GM12878 (cell line): ENCODE measurements at places on chromosomes 5 and 9. TPM values are rescaled to one million over a fixed set of nuclear protein-coding genes. Genes with fewer than 3 reads are reported as not detected.

DNA sequence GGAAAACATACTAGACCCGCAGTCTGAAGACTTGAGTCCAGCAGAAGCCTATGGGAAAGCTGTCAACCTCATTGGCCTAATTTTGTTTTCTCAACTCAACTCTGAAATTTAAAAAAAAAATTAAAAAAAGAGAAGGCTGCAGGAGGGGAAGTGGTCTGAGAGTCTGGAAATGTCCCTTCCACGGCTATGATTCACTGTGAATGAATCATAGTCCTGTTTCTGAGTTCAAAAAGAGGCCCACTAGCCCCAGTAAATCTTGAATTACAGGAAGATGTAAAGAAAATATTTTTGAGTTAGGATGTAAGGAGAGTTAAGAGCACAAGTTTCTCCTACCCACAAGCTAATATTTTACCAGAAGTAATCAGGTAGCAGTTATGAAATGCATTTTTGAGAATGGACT, 565.5 kb upstream of the DMAC1 start:
- no peak for DNase-seq
- H3K4me3 ChIP-seq: no peak overlapping the region
- H3K27ac ChIP-seq: no peak overlapping the region
- no peaks in the 10 kb centered on the region for H3K4me1 ChIP-seq
- H3K27me3 ChIP-seq: no peaks in the 10 kb centered on the region

DNA sequence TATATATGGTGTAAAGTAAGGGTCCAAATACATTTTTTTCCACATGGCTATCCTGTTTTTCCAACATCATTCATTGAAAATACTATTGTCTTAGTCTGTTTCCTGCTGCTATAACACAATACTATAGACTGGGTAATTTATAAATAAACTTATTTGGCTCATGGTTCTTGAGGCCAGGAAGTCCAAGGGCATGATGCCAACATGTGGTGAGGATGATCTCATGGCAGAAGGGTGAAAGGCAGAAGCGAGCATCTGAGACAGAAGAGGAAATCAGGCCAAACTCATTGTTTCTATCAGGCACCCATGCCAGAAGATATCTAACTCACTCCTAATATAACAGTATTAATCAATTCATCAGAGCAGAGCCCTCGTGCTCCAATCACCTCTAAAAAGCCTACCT, 42.6 kb downstream of the ANKRD55 start:
- H3K27me3 ChIP-seq: no peaks in the 10 kb centered on the region
- H3K4me3 ChIP-seq: no peak overlapping the region
- H3K4me1 ChIP-seq: no peaks in the 10 kb centered on the region
- H3K36me3 ChIP-seq: no peaks in the 10 kb centered on the region

- no peak for DNase-seq
- no peaks in the 10 kb centered on the region for H3K27me3 ChIP-seq
- H3K36me3 ChIP-seq: no peaks in the 10 kb centered on the region
- H3K4me3 ChIP-seq: peak overlapping the region; percentile 39
- peaks cover 25% of the 10 kb centered on the region for H3K4me1 ChIP-seq
Measured at GRCh38 chr9:1939466-1939865, 75.7 kb upstream of the SMARCA2 start.

DNA sequence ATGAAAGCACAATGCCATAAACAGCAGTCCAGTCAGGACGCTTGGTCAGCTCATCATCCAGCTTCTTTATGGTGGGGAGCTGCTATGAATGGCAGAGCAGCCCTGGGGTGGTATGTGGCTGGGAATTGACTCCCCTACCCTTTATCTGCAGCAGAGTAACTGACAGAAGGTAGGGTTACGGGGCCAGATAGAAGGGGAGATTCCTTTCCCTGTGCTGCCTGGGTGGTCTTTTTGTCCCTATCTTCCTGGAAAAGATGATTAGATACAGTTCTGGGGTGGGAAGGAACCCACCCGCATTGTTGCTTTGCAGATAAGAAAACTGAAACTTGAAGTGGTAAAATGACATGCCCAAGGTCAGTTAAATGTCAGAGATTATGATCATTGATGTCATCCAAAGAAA, 405.5 kb downstream of the ARHGEF28 start:
- H3K27ac ChIP-seq: no peak overlapping the region
- H3K4me3 ChIP-seq: no peak overlapping the region
- peaks cover 8% of the 10 kb centered on the region; the same call in 1 of the 2 replicates for H3K4me1 ChIP-seq
- no peaks in the 10 kb centered on the region for H3K27me3 ChIP-seq
- DNase-seq: no peak

GRCh38 chr5:172123269-172123692, 64.7 kb downstream of the STK10 start:
- no peaks in the 10 kb centered on the region for H3K27me3 ChIP-seq
- no peak for DNase-seq
- peaks cover 28% of the 10 kb centered on the region for H3K36me3 ChIP-seq
- H3K4me3 ChIP-seq: no peak overlapping the region
- H3K4me1 ChIP-seq: no peaks in the 10 kb centered on the region
- no peak overlapping the region for H3K27ac ChIP-seq

- H3K27me3 ChIP-seq: peaks cover 9% of the 10 kb centered on the region
- peak within 1 kb of the TSS; percentile 68 for H3K4me3 ChIP-seq
- H3K27ac ChIP-seq: no peak within 1 kb of the TSS
- H3K36me3 ChIP-seq: no peaks in the 10 kb centered on the region
Measured at GRCh38 chr9:34376596-34377403, at the start of gene MYORG. Gene MYORG (minus strand): TSS chr9:34376898. CDS start chr9:34372943, 3,955 bp downstream.

DNA sequence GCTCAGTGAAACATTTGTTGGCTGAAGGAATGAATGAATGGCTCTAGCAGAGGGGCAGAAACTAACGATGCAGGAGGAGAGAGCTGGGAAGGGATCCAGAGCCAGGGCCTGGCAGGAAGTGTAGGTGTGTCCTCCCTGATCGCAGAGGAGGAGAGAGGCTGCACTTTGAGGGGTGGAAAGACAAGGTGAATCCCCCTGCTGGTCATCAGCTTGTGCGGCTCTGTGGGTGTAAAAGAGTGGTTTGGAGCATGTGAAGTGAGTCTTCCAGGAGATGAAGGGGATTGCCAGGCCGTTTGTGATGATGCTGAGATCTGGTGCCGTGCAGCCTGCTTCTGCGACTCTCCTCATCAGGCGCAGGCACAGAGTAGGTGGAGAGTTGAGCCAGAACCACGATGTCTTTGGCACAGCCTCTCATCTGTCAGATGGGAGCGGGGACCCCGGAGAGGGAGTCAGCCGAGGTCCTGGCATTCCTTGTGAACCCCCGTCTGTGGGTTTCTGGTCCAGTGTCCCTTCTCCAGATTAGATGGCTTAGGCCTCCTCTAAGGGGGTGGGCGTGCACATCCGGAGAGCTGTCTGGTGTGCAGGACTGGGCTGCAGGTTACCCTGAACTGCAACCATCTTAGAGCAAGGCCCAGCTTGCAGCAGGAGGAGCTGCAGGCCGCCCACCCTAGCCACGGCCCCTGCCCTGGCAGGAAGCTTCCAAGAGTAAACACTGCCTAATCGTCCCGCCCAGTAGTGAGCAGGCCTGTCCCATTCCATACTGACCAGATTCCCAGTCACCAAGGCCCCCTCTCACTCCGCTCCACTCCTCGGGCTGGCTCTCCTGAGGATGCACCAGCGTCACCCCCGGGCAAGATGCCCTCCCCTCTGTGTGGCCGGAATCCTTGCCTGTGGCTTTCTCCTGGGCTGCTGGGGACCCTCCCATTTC, at the start of gene ADAMTS13:
Gene ADAMTS13 (plus strand): TSS at position 753 of the 928 bp plus-strand sequence. CDS start 77 bp downstream, at position 830.
- peaks cover 32% of the 10 kb centered on the region for H3K4me1 ChIP-seq
- H3K27ac ChIP-seq: peak within 1 kb of the TSS; percentile 90
- no peaks in the 10 kb centered on the region for H3K36me3 ChIP-seq
- peak; percentile 72 for DNase-seq
- H3K4me3 ChIP-seq: no peak within 1 kb of the TSS
- no peaks in the 10 kb centered on the region for H3K27me3 ChIP-seq

GRCh38 chr5:173513521-173513991, 102.9 kb downstream of the BOD1 start:
- no peaks in the 10 kb centered on the region for H3K36me3 ChIP-seq
- H3K27ac ChIP-seq: no peak overlapping the region
- DNase-seq: no peak
- H3K4me1 ChIP-seq: peaks cover 10% of the 10 kb centered on the region; the same call in 1 of the 2 replicates
- no peaks in the 10 kb centered on the region for H3K27me3 ChIP-seq

GRCh38 chr9:22790329-22790728, 343.7 kb downstream of the DMRTA1 start:
- no peak overlapping the region for H3K27ac ChIP-seq
- no peak for DNase-seq
- no peaks in the 10 kb centered on the region for H3K27me3 ChIP-seq
- H3K4me1 ChIP-seq: no peaks in the 10 kb centered on the region

GRCh38 chr9:133874060-133874657, 118.0 kb downstream of the VAV2 start:
- DNase-seq: no peak
- H3K4me3 ChIP-seq: no peak overlapping the region
- no peaks in the 10 kb centered on the region; the same call in 1 of the 2 replicates for H3K4me1 ChIP-seq
- peaks cover 3% of the 10 kb centered on the region for H3K36me3 ChIP-seq
- H3K27ac ChIP-seq: no peak overlapping the region

GRCh38 chr5:1108865-1109174, 3.0 kb downstream of the SLC12A7 start:
- peaks cover 1% of the 10 kb centered on the region for H3K27me3 ChIP-seq
- H3K36me3 ChIP-seq: no peaks in the 10 kb centered on the region
- no peak overlapping the region for H3K27ac ChIP-seq
- H3K4me3 ChIP-seq: no peak overlapping the region; the same call in 1 of the 2 replicates
- DNase-seq: no peak
- no peaks in the 10 kb centered on the region for H3K4me1 ChIP-seq

DNA sequence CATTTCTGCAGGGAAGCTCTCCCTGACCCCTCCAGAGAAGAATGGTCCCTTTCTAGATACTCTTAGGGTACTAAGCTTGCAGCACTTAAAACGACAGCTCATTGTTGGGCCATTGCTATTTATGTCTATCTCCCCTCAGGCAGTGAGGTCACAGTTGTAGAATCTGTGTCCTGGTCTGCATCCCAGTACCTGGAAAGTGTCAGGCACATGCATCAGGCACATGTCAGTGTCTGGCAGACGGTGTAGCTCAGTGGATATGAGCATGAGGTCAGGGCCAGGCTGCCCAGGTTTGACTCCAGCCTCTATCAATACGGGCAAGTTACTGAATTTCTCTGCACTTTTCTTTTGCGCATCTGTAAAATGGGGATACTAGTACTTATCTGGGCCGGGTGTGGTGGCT, 22.2 kb upstream of the EEIG1 start:
- H3K36me3 ChIP-seq: no peaks in the 10 kb centered on the region
- H3K27me3 ChIP-seq: no peaks in the 10 kb centered on the region
- H3K27ac ChIP-seq: no peak overlapping the region
- peaks cover 11% of the 10 kb centered on the region for H3K4me1 ChIP-seq
- DNase-seq: no peak

DNA sequence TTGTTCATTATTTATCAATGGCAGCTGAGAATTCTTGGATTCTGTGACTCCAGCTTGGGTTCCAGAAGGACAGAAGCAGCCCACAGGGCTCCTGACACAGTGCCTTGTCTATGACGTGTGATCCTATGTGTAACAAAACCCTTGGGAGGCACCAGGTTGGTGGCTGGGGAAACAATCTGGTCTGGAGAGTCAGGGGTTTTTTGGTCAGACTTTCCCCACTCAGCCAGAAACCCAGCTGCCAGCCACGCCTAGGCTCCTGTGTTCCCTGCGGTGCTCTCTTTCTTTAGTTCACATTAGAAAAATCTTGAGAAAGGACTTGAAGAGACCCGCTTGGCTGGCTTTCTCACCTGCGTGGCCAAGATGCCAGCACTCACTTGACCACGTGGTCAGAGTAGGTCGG, 15.5 kb upstream of the ZBED3 start:
- H3K36me3 ChIP-seq: no peaks in the 10 kb centered on the region
- no peaks in the 10 kb centered on the region for H3K27me3 ChIP-seq
- no peak overlapping the region for H3K27ac ChIP-seq
- H3K4me1 ChIP-seq: no peaks in the 10 kb centered on the region
- no peak for DNase-seq

GRCh38 chr9:134395002-134395517, 68.8 kb downstream of the RXRA start:
- H3K36me3 ChIP-seq: 0 out of 2 replicates have a peak, but pooled peaks cover 11% of the 10 kb centered on the region
- H3K4me3 ChIP-seq: peak overlapping the region; percentile 65
- H3K27ac ChIP-seq: peak overlapping the region; percentile 85
- no peak for DNase-seq
- no peaks in the 10 kb centered on the region for H3K27me3 ChIP-seq

DNA sequence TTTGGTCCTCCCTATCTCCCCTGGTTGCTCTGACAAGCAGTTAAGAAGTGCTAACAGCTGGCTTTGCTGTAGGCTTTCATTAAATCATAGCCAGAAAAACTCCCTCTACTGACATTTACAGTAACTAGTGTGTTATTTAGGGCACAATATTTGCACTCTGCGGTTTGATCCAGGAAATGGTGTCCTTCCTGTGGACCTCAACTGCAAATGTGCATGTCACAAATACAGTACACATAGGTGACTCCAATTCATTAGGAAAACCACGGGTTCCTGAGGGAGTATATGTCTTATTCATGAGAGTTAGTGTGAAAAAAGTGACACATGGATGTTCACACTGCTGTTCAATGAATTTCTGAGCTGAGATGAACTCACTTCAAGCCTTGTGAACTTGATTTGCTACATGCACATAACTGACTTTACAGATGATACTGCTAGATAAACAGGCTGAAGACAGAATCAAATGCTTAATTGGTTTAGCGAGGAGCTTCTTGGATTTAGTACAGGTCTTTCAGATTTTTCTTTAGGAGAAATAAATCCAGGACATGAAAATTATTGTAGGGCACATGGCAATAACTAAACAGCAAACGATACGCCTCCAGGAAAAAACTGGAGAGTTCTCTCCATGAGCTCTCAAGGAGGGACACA, 281.5 kb downstream of the EFNA5 start:
- H3K27ac ChIP-seq: peak overlapping the region; percentile 69
- H3K4me3 ChIP-seq: peak overlapping the region; percentile 43
- peaks cover 22% of the 10 kb centered on the region for H3K4me1 ChIP-seq
- H3K36me3 ChIP-seq: no peaks in the 10 kb centered on the region
- H3K27me3 ChIP-seq: no peaks in the 10 kb centered on the region

- H3K27ac ChIP-seq: no peak overlapping the region
- no peak for DNase-seq
- no peak overlapping the region for H3K4me3 ChIP-seq
- H3K27me3 ChIP-seq: no peaks in the 10 kb centered on the region
- H3K36me3 ChIP-seq: no peaks in the 10 kb centered on the region
Measured at GRCh38 chr5:170974461-170974860, 112.6 kb downstream of the RANBP17 start.

- no peak for DNase-seq
- H3K27me3 ChIP-seq: no peaks in the 10 kb centered on the region; the same call in 1 of the 2 replicates
- no peaks in the 10 kb centered on the region for H3K4me1 ChIP-seq
- no peaks in the 10 kb centered on the region for H3K36me3 ChIP-seq
Measured at GRCh38 chr5:176798086-176798876, 12.1 kb upstream of the UNC5A start.

Gene SPATA31C2
- total RNA-seq: not detected in 2 replicates

Gene TMC1
- total RNA-seq: 0.23 TPM in 1 of 2 replicates, not detected in the other

Gene ADGRD2
- total RNA-seq: not detected in 2 replicates

Gene PSMB7
- total RNA-seq: 172 and 174 TPM in 2 replicates

Gene HTR1A
- not detected in 2 replicates for total RNA-seq
